ENCODE measurements at places on chromosomes 11 and 22.

DNA sequence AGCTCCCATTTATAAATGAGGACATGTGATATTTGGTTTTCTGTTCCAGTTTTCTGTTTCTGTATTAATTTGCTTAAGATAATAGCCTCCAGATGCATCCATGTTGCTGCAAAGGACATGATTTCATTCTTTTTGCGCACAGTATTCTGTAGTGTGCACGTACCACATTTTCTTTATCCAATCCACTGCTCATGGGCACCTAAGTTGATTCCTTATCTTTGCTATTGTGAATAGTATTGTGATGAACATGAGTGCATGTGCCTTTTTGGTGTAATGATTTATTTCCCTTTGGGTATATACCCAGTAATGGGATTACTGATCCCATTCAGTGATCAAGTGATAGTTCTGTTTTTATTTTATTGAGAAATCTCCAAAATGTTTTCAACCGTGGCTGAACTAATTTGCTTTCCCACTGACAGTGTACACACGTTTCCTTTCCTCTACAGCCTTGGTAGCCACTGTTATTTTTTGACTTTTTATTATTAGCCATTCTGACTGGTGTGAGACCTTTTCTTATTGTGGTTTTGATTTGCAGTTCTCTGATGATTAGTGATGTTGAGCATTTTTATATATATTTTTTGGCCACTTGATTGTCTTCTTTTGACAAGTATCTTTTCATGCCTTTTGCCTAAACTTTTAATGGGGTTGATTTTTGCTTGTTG lies 226.0 kb upstream of the ANO3 start:
- no peaks in the 10 kb centered on the region for H3K4me1 ChIP-seq
- no peak for DNase-seq
- no peak overlapping the region for H3K27ac ChIP-seq
- no peak overlapping the region for H3K4me3 ChIP-seq
- H3K27me3 ChIP-seq, result no peaks in the 10 kb centered on the region
- H3K36me3 ChIP-seq, result no peaks in the 10 kb centered on the region

- no peak overlapping the region for H3K4me3 ChIP-seq
- no peak for DNase-seq
- H3K36me3 ChIP-seq, result no peaks in the 10 kb centered on the region
- no peak overlapping the region for H3K27ac ChIP-seq
- peaks cover 33% of the 10 kb centered on the region for H3K27me3 ChIP-seq
These were observed 85.0 kb upstream of the EIF3D start for GRCh38 chr22:36613958-36614357.

GRCh38 chr11:100574894-100575769 lies 112.0 kb upstream of the ARHGAP42 start:
- DNase-seq, result no peak
- no peaks in the 10 kb centered on the region for H3K27me3 ChIP-seq
- H3K36me3 ChIP-seq, result no peaks in the 10 kb centered on the region
- H3K27ac ChIP-seq, result no peak overlapping the region

DNA sequence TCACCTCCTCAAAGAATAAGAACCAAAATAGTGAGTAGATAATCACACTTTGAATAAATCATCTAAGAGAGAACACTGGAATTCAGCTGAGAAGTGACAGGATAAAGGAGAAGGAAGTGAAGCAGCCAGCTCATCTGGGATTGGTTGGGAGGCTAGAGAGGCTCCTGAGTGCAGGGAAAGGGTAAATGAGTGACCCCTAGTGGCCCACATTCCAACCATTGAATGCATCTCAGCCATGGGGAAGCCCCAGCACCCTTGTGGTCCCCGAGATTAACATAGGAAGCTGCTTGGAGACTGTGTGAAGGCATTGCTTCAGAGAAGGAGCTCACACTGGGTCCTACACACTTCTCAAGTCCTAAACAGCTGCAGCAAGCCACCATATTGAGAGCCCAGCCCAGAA lies 82.3 kb downstream of the JRKL start:
- no peaks in the 10 kb centered on the region for H3K4me1 ChIP-seq
- H3K4me3 ChIP-seq, result no peak overlapping the region
- no peaks in the 10 kb centered on the region for H3K36me3 ChIP-seq
- H3K27me3 ChIP-seq, result no peaks in the 10 kb centered on the region
- DNase-seq, result no peak
- H3K27ac ChIP-seq, result no peak overlapping the region

DNA sequence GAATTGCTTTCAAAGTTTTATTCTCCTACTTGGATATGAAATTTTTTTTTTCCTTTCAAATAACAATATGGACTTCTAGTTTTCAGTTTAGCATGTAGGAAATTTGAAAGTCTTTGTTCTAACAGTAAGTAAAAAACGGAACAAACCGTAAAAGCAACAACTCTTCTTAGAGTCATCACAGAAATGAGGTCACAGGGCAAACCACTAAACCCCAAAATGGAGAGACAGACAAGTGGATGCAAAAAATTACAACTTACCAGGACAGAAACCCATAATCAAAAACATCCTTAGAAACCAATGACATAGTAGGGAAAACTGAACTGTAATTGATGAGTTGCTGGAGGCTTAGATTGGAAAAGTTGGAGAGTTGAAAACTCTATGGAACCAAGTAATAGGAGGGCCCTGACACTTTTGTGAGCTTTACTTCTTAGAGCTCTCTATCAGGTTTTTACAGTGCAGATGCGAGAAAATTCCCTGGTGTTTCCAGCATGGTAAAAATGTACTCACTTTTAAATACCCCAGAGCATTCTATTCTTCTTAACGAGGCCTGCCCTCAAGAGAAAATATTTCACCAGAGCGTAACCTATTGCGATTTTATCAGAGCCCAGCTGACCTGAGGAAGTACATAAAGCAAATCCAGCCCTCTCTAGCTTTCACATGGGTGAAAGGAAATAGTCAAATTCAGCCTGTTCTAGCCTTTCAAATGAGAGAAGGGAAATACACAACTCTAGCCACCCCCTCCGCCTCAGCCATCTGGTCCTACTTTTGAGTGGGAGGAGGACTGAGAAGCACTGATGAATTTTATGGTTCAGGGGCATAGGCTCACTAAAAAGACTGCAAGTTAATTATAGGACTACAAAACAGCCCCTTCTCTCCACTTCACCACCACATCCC lies 39.1 kb downstream of the CASP12 start:
- no peak overlapping the region for H3K4me3 ChIP-seq
- peak overlapping the region; percentile 43 for H3K27ac ChIP-seq
- DNase-seq, result no peak
- H3K36me3 ChIP-seq, result no peaks in the 10 kb centered on the region
- H3K27me3 ChIP-seq, result no peaks in the 10 kb centered on the region

- peaks cover under 1% of the 10 kb centered on the region for H3K4me1 ChIP-seq
- no peaks in the 10 kb centered on the region for H3K27me3 ChIP-seq
- no peak overlapping the region for H3K4me3 ChIP-seq
- no peak overlapping the region for H3K27ac ChIP-seq
- peaks cover under 1% of the 10 kb centered on the region for H3K36me3 ChIP-seq
These were observed 8.6 kb downstream of the TTLL1 start for GRCh38 chr22:43080616-43081015.

DNA sequence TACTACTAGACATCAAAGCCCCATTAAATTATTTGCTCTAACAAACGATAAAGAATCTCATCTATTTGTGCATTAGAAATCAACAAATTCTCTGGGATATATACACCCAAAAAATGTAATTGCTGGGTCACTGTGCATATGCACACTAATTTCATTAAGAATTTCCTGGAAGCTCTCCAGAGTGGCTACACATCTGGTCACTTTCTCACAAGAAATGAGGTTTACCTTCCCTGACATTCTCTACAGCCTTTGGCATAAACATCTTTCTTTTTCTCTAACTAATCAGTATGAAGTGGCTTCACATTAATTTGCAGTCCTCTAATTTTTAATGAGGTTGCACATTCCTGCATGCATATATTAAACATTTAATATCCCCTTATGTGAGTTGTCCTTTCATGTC lies 150.8 kb upstream of the ANO5 start:
- no peaks in the 10 kb centered on the region for H3K4me1 ChIP-seq
- no peak overlapping the region for H3K4me3 ChIP-seq
- H3K36me3 ChIP-seq, result no peaks in the 10 kb centered on the region
- H3K27ac ChIP-seq, result no peak overlapping the region
- no peaks in the 10 kb centered on the region for H3K27me3 ChIP-seq

GRCh38 chr22:33299245-33299956 lies 241.2 kb upstream of the SYN3 start:
- no peak overlapping the region for H3K27ac ChIP-seq
- DNase-seq, result peak; percentile 4
- H3K4me1 ChIP-seq, result peaks cover 3% of the 10 kb centered on the region
- no peaks in the 10 kb centered on the region for H3K27me3 ChIP-seq
- H3K4me3 ChIP-seq, result no peak overlapping the region
- no peaks in the 10 kb centered on the region for H3K36me3 ChIP-seq

GRCh38 chr11:118527109-118527508 lies at the start of gene TTC36:
TSS of gene TTC36 (plus strand) at chr11:118527474. CDS start at chr11:118527495, 21 bp downstream.
- peaks cover 15% of the 10 kb centered on the region for H3K36me3 ChIP-seq
- H3K4me1 ChIP-seq, result peaks cover 29% of the 10 kb centered on the region
- H3K4me3 ChIP-seq, result no peak within 1 kb of the TSS
- no peak within 1 kb of the TSS for H3K27ac ChIP-seq

- H3K27me3 ChIP-seq, result peaks cover 46% of the 10 kb centered on the region
- peak; percentile 70 for DNase-seq
- peaks cover 54% of the 10 kb centered on the region for H3K4me1 ChIP-seq
- peak within 1 kb of the TSS; percentile 68 for H3K4me3 ChIP-seq
These were observed at the start of gene ESAM for GRCh38 chr11:124762105-124762623. TSS of gene ESAM (minus strand) at chr11:124762290. CDS start at chr11:124762154, 136 bp downstream.

GRCh38 chr11:65274735-65275682 lies 13.2 kb downstream of the POLA2 start:
- peaks cover 42% of the 10 kb centered on the region for H3K36me3 ChIP-seq
- H3K27ac ChIP-seq, result no peak overlapping the region
- H3K4me3 ChIP-seq, result no peak overlapping the region
- no peaks in the 10 kb centered on the region for H3K27me3 ChIP-seq

DNA sequence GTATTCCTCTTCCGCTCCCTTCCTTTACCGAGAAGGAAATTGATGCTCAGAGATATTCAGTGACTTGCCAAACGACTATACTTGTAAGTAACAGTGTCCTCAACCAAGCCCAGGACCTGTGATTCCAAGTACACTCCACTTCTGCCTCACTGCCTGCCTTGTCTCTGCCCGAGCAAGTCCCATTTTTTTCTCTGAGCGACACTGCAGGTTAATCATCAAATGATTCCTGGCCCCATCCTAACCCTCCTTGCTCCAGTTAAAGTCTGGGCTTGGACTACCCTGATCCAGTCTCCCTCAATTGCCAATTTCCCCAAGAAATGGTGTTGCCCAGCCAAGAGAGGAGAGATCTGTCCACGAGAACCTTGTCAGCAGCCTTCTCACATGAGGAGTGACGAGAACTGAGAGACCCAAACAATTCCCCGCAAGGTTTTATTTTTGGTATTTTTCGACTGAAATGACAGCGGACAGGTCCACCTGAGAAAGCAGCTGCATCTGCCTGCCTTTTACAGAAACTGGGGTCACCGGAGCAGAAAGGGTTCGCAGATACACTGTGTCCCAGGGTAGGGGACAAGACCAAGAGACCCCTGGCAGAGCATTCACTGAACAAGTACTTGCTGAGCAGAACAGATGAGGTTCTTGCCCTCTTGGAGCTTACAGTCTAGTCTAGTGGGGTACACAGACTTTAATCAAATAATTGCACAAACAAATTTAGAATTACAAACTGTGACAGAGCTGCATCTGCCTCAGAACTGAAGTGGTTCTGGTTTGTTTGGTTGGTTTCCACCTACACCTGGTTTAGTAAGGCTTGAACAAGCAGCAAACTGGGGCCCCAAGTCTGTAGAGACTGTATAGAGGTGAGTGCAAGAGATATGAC lies 11.4 kb downstream of the POU2AF1 start:
- H3K4me3 ChIP-seq, result no peak overlapping the region
- H3K4me1 ChIP-seq, result no peaks in the 10 kb centered on the region
- no peak for DNase-seq
- H3K36me3 ChIP-seq, result no peaks in the 10 kb centered on the region
- H3K27ac ChIP-seq, result no peak overlapping the region
- H3K27me3 ChIP-seq, result no peaks in the 10 kb centered on the region

DNA sequence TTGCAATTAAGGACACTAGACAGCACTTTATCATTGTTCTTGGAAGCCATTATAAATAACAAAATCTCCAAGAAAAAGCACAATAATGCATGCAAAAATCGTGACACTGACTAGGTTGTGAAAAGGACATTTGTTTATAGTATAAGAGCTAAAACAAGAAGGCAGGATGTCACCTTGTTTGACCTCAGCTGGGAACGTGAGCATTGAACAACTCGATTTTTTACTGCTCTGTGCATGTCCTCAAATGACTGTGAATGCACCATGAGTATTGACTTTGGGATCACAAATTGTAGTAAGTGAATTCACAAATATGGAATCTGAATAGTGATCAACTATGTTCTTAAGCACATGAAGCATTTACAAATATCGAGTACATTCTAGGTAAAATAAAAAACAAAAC lies 35.3 kb upstream of the ARHGAP20 start:
- no peaks in the 10 kb centered on the region for H3K27me3 ChIP-seq
- H3K36me3 ChIP-seq, result no peaks in the 10 kb centered on the region
- no peak for DNase-seq
- H3K27ac ChIP-seq, result no peak overlapping the region
- H3K4me1 ChIP-seq, result no peaks in the 10 kb centered on the region

DNA sequence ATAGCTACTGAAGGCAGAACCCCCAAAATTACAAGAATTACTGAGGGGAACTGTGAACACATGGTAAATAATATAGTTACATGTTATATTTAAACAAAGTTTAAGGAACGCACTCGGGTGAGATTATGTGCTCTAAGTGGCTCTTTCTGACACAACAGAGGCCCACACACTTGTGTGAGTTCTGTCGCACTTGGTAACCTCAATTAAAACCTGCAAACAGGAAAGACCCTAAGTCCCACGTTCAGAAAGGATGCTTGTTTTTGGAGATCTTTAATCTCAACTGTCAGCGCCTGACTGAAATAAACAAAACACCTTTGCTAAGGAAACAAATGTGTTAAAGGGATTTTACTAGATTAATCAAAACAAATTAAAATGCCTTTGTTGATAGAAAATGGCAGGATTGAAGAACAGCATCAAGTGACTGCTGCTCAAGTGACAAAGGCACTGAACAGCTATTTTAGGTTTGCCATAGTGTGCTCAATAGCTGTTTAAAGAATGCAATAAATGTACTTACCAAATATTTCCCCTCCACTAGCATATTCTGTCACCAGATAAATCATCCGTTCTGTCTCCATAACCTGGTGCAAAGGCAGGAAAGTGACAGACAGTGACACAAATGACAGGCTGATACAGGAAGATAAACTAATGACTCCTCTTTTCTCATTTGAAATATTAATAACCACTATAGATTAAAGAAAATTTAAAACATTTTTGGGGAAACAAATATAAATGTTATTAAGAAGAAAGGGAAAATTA lies 116.3 kb upstream of the APOA1 start:
- no peak overlapping the region for H3K4me3 ChIP-seq
- H3K27ac ChIP-seq, result no peak overlapping the region
- no peak for DNase-seq
- peaks cover 17% of the 10 kb centered on the region for H3K4me1 ChIP-seq

GRCh38 chr11:1772270-1773130 lies 8.8 kb upstream of the CTSD start:
- DNase-seq, result peak; percentile 47
- H3K27me3 ChIP-seq, result peaks cover 2% of the 10 kb centered on the region
- H3K27ac ChIP-seq, result no peak overlapping the region
- H3K4me3 ChIP-seq, result peak overlapping the region; percentile 19
- no peaks in the 10 kb centered on the region for H3K36me3 ChIP-seq

- H3K4me1 ChIP-seq, result no peaks in the 10 kb centered on the region
- no peaks in the 10 kb centered on the region for H3K27me3 ChIP-seq
- peaks cover 62% of the 10 kb centered on the region for H3K36me3 ChIP-seq
- no peak overlapping the region for H3K4me3 ChIP-seq
- H3K27ac ChIP-seq, result no peak overlapping the region
- DNase-seq, result no peak
These were observed 9.4 kb upstream of the NAP1L4 start for GRCh38 chr11:3001496-3001895.

GRCh38 chr11:70281156-70281609 lies 10.7 kb downstream of the PPFIA1 start:
- DNase-seq, result no peak
- peaks cover 9% of the 10 kb centered on the region for H3K4me1 ChIP-seq
- no peak overlapping the region for H3K4me3 ChIP-seq

Measured in CD4-positive, alpha-beta T cell (primary cell).